Activated T-helper 2 cell treated with anti-CD3 and anti-CD28 coated beads, Interferon-gamma antibody, Interleukin-2, Interleukin-4, amounts not matched to agents 10 μg/mL and 5 μg/mL and 100 μg/mL, durations not matched to agents 14 hours and 24 hours and 36 hours (primary cell): ENCODE measurements at places on chromosomes 6 and 20.

DNA sequence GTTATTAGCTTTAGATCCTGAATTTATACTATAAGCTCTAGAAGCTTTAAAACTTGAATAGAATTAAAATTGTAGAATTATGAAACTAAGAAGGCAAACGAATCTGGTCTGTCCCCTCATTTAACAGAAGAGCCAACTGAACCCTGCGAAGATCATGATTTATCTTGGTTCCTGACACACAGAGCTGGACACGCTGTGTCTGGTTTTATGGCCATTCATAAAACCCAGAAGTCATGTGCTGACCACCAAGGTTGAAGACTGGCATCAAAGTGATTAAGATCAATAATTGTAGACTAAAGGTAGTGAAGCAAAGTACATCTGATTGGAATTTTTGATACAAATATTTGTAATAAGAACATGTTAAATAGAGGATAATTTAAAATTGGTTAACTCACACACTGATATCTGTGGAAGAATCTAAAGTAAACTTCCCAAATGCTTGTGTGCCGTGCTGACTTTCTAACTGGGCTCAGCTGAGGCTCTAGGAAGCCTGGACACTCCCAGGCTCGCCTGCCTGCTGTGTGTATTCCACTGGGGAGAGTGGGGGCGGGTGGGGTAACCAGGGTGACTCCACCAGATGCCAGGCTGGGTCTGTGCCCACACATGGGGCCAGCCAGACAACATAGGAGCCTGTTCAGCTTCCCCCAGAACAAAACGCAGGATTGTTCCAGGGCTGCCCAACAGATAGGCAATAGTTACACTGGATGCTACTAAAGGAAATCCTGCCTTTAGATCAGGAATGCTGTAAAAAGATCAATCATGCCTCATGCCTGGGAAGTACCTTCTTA lies 42.1 kb upstream of the SLC22A3 start:
- no peaks in the 10 kb centered on the region for H3K4me1 ChIP-seq
- H3K27ac ChIP-seq = no peak overlapping the region
- no peak for DNase-seq
- no peak overlapping the region for H3K4me3 ChIP-seq

DNA sequence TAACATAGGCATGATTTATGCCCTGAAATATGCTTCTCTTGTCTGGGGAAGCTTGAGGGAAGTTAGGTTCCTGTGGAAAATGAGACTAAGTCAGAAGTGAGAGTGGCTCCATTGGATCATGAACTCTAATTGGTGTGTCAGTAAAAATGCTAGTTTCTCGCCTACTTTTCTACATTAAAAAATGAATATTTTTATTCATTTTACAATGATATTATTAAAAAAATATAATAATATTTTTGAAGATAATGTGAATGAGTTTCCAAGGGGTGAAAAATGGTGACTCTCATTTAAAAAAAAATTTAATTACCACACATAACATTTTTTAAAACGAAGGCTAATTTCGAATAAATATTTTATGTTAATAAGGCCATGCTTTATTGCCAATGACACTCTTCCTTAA lies 84.2 kb downstream of the HIVEP1 start:
- peaks cover 37% of the 10 kb centered on the region for H3K36me3 ChIP-seq
- H3K4me3 ChIP-seq = no peak overlapping the region
- no peak for DNase-seq
- H3K27me3 ChIP-seq = no peaks in the 10 kb centered on the region
- H3K27ac ChIP-seq = no peak overlapping the region

- no peaks in the 10 kb centered on the region for H3K36me3 ChIP-seq
- no peaks in the 10 kb centered on the region for H3K4me1 ChIP-seq
- no peak for DNase-seq
- H3K27ac ChIP-seq = no peak overlapping the region
Measured at GRCh38 chr6:169406804-169407203, 153.2 kb upstream of the THBS2 start.

DNA sequence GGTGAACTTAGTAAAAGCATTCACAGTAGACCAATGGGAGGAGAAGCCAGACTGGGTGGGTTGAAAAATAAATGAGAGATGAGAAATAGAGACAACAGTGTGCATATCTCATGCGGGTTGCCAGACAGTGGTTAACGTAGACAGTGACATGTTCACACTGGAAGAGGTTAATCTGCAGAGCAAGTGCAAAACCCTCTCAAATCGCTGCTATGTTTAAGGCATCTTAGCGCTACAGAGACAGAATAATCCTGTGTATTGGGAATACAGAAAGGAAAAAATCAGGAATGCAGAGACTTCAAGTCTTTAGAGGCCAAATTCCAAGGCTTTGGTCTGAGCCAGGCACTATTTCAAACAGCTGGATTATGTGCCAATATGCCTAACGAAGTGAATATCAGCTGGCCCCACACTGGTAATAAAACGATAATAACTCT lies 107.1 kb downstream of the TSHZ2 start:
- no peak for DNase-seq
- H3K27ac ChIP-seq = no peak overlapping the region
- H3K4me3 ChIP-seq = no peak overlapping the region
- no peaks in the 10 kb centered on the region for H3K27me3 ChIP-seq
- H3K4me1 ChIP-seq = peaks cover 19% of the 10 kb centered on the region
- peaks cover under 1% of the 10 kb centered on the region for H3K36me3 ChIP-seq

DNA sequence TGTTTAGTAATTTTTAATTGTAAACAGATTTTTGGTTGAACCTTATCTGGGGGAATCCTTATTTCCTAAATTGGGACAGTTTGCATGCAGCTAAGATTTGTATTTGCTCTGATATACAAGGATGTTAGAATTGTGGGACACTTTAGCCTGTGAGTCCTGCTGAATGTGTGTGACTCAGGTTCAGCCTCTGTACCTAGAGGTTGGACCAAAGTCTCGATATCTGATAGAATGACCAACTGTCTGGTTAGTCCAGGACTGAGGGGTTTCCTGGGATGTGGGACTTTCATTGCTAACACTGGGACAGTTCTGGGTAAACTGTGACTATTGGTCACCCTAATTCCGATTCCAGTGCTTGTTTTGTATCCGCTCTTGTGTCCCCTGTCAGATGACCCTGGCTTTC lies 20.2 kb upstream of the TULP4 start:
- no peak overlapping the region for H3K27ac ChIP-seq
- H3K4me1 ChIP-seq = peaks cover 37% of the 10 kb centered on the region
- DNase-seq = no peak
- H3K36me3 ChIP-seq = peaks cover 19% of the 10 kb centered on the region
- H3K4me3 ChIP-seq = no peak overlapping the region

DNA sequence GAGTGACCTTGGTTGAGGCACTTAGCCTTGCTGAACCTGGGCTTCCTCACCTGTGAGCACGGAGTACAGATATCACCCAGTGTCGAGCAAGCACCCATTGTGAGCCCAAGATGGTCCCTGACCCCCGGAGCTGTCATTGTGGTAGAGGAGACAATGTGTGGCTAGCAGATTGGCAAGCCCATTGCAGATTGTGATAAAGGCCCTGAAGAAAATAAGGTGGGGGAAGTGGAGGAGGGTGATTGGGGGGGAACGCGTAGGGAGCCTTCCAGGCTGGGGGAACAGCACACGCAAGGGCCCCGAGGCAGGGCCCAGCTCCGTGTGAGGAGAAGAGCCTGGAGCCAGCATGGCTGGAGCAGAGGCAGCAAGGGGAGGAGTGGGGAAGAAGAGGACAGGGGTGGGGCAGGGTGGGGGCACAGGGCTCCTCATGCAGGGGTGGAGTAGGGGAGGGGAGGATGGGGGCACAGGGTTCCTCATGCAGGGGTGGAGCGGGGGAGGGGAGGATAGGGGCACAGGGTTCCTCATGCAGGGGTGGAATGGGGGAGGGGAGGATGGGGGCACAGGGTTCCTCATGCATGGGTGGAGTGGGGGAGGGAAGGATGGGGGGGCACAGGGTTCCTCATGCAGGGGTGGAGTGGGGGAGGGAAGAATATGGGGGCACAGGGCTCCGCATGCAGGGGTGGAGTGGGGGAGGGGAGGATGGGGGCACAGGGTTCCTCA lies 7.0 kb downstream of the CEBPB start:
- no peak overlapping the region for H3K4me3 ChIP-seq
- H3K27me3 ChIP-seq = no peaks in the 10 kb centered on the region
- H3K4me1 ChIP-seq = peaks cover 26% of the 10 kb centered on the region
- DNase-seq = no peak
- H3K36me3 ChIP-seq = peaks cover 23% of the 10 kb centered on the region

GRCh38 chr6:27531772-27532459 lies 59.0 kb upstream of the ZNF184 start:
- no peaks in the 10 kb centered on the region for H3K36me3 ChIP-seq
- no peak for DNase-seq
- peaks cover 25% of the 10 kb centered on the region for H3K27me3 ChIP-seq
- no peak overlapping the region for H3K27ac ChIP-seq

GRCh38 chr6:25013246-25013645 lies 77.5 kb upstream of the RIPOR2 start:
- no peak overlapping the region for H3K27ac ChIP-seq
- DNase-seq = no peak
- H3K4me3 ChIP-seq = no peak overlapping the region
- H3K27me3 ChIP-seq = no peaks in the 10 kb centered on the region
- H3K4me1 ChIP-seq = peaks cover 65% of the 10 kb centered on the region

- no peaks in the 10 kb centered on the region for H3K27me3 ChIP-seq
- H3K4me1 ChIP-seq = peaks cover 3% of the 10 kb centered on the region
- H3K27ac ChIP-seq = no peak overlapping the region
- no peak for DNase-seq
- H3K4me3 ChIP-seq = no peak overlapping the region
Measured at GRCh38 chr6:97214671-97215070, 68.3 kb downstream of the MMS22L start.
